ENCODE measurements at places on chromosomes 7 and 10.

GRCh38 chr10:33106767-33107166 is 148.7 kb upstream of the ITGB1 start:
- DNase-seq, result no peak

DNA sequence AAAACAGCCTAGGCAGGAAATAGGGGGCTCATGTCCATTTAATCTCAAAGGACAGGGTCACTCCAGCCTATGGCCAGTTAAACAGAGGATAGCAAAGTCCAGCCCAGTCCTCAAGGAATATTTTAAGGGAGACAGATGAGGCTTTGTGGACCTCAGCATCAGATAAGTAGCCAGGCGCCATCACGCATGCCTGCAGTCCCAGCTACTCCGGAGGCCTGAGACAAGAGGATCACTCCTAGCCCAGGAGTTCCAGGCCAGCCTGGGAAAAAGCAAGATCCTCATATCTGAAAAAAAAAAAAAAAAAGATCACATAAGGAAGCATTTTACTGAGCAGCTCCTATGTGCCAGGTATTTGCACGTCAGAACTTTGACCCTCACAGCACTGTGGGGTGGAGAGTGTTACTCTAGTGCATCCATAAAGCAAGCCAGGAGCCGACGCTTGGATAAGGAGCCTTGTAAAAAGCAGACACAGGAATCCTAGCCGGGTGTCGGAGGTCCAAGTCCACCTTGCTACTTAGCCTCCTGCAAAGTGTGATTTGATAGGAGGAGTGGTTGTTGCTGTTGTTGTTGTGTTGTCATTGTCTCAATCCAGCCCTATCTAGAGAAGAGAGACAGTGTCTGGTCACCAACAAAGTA is 61.8 kb upstream of the DOCK1 start:
- no peak for DNase-seq

DNA sequence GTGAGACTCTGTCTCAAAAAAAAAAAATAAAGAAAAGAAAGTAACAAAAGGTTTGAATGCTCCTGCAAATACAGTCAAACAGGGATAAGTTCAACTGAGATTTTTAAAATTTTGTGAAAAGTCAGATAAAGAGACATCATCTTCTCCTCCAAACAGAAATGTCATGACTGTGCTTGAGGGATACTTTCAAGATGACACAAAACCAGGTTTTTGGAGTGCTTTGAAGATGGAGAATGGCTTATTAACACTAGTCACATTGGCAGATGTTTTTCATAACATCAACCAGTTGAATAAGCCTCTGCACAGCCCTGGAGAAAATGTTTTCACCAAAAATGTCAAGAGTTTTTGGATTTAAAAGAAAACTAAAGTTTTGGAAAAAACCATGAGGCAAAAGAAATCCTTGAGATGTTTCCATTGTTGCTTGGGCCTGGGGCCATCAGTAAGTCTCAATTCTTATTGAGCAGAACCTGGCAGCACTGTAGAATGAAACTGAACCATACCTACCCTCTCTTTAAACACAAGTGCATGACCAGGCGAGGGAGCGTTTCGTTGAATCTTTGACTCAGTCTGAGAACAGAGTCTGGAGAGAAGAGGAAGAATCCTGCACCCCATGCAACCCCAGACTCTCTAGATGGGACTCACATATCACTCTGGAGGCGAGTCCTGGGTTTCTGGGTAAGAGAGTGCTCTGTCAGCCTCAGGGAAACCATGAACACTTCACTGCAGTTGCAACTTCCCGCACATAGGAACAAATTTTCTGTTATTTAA is 37.4 kb upstream of the PRKCQ start:
- no peak for DNase-seq

GRCh38 chr10:62843600-62843999 is 27.4 kb upstream of the EGR2 start:
- no peak for DNase-seq

DNA sequence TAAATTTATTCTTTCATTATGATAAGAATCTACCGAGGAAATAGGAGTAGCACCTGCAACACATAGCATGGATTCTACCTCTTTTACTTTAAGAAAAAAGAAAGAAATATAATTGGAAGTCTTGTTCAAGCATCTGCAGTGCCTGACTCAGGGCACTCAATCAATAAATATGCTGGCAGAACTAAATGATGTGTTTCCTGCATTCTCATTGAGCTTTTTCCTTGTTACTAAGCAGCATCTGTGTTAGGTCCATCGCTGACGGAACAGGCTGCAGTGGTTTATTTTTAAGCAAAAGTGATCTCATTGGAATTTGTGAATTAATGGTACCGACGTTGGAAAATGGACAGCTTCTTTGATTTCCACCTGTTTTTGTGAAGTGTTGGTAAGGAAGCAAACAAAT is 417.5 kb downstream of the DPP6 start:
- DNase-seq, result no peak

DNA sequence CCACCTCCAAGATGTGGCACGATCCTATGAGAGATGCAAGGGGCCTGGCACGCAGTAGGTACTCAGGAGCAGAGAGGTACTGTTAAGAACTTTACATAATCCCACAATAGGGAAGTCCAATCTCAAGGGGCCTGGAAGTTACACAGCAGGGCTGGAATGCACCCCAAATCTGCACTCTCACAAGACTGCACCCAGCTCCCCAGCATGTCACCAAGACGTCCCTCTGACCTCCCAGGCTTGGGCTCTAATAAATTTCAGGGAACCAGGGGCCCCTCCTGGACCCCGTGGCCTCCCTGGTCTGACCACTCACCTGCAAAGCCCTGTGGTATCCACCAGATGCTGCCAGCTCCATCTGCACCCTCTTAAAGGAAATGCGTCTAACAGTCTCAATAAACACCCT is 94.9 kb downstream of the OAT start:
- no peak for DNase-seq

GRCh38 chr10:28774051-28774995 is 97.0 kb downstream of the BAMBI start:
- no peak for DNase-seq

DNA sequence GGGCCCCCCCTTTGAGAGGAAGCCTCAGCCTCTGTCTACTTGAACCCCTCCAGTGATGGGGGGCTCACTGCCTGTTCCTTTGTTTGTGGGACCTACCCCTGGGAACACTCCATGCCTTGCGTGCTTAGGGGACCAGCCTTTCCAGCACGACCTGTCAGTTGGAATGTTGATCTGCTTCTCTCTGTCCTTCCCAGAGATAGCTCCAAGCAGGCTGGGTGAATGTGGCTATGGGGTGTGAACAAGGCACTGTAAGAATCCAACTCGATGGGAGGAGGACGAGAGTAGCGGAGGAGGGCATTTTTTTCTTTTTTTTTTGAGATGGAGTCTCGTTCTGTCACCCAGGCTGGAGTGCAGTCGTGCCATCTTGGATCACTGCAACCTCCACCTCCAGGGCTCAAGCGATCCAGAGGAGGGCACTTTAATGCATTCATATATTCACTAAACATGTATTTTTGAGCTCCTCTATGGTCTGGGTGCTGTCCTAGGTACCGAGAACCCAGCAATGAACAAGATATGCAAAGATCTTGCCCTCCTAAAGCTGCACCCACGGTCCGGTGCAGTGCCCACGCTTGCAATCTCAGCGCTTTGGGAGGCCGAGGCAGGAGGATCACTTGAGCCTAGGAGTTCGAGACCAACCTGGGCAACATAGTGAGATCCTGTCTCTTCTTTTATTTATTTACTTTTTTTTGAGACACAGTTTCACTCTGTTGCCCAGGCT is 8.5 kb downstream of the CLIP2 start:
- no peak for DNase-seq

DNA sequence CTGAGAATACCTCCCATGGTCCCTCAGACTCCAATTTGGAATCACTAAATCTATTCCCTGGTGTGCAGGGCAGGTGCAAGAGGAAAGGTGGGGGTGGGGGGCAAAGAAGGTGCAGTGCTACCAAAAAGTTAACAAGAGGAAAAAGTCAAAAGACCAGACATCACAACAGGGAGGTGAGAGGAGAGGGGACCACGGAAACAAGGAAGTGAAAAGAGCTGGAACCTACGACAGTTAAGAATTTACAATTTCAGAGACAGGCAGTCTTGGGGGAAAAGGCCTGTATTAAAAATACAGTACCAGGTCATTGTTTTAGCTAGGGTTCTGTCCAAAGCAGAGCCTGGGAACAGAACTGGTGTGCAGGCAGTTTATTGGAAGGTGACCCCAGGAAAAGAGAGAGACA is 14.6 kb downstream of the ITGB1 start:
- DNase-seq, result no peak

DNA sequence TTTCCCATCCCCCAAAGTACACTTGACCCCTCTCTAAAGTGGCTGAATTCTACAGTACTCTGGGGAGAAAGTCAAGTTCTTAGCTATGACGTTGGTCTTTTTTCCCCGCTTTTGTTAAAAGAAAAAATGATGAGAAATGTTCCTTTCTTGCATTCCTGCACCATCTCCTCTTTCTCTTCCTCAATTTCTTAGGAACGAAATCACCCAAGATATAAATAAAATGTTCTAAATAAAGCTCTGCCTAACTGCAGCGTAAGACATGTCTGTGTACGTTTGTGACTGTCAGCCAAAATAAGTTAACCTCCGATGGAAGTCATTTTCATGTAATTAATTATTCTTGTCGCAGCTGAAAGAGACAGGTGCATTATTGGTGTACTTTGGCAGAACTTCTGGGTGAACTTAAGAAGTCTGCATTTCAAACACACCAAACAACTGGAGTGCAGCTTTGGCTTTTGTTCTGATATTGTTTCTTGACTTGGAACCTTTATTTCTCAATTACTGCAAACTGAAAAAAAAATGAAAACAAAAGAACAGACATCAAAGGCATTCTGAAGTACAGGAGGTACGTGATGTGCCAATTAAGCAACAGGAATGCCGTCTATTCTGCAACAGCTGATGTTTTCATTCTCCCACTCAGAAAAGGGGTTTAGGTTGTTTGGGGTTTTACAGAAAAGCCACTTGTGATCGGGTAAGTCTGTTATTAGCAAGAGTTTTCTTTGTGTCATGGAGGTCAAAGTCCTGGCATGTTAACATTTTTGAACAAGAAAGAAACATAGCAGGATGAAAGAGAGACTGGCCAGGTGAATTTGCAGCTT is 82.4 kb upstream of the SDK1 start:
- DNase-seq, result no peak

DNA sequence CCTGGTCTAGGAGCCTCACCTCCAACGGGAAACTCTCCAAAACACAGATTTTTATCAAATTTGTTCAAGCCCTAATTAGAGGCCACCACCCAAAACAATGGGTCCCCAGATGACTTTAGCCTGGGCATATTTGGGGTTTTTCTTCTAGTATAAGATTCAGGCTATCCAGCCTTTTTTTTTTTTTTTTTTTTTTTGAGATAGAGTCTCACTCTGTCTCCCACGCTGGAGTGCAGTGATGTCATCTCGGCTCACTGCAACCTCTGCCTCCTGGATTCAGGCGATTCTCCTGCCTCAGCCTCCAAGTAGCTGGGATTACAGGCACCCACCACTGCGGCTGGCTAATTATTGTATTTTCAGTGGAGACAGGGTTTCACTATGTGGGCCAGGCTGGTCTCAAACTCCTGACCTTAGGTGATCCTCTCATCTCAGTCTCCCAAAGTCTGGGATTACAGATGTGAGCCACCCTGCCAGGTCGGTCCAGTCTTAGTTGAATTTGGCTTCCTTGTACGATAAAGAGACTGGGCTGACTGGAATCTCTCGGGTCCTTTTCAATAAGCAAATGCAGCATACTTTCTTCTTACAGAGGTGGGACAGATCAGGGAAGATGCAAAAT is 91.4 kb upstream of the KLF6 start:
- no peak for DNase-seq

DNA sequence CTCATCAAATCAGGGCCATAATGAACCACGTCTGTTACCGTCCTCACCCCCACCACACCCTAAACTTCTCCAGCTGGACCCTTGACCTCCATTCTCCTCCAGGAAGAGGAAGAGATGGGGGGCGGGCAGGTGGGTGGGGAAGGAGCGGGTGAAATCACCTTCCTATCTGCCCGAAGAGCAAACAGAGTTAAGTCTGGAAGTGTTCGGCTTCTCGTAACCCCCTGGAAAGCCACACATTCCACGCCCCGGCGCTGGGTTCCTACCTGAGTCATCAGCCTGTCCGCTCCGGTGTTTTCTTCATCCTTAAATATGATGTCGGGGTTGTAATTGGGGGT is 736 bp downstream of the SHH start:
- DNase-seq, result no peak

DNA sequence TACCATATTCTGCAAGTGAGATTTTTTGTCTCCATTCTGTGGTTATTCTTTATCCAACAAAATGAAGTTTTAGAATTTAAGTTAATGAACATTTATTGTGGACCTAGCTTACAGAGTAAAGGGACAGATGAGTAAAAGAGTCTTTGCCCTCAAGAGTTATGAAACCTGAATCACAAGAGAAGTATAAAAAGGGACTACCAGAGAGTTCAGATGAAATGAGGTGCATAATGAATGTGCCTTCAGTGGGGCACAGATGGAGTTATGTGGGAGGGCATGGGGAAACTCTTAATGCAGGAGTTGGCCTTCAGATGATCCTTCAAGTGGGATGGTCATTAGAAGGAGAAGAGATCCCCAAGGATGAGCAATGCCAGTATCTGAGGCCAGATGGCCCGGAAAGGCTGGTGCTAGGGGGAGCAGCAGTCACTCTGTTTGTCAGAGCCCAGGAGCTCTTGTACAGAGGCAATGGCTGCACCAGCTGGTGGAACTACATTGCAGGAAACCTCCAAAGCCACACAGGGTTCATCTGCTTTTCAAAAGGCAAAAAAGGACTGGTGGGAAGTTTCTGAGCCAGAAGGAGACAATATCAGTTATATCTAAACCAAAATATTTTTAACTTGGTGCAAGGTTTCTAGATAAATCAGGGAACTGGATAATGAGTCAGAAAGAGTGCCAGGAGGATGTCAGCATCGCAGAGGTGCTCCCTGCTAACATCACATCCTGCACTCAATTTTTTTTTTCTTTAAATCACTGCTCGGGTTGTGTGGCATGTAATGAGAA is 162.0 kb downstream of the KLF6 start:
- DNase-seq, result no peak

GRCh38 chr10:98636921-98637329 is 190.2 kb upstream of the HPS1 start:
- DNase-seq, result no peak

DNA sequence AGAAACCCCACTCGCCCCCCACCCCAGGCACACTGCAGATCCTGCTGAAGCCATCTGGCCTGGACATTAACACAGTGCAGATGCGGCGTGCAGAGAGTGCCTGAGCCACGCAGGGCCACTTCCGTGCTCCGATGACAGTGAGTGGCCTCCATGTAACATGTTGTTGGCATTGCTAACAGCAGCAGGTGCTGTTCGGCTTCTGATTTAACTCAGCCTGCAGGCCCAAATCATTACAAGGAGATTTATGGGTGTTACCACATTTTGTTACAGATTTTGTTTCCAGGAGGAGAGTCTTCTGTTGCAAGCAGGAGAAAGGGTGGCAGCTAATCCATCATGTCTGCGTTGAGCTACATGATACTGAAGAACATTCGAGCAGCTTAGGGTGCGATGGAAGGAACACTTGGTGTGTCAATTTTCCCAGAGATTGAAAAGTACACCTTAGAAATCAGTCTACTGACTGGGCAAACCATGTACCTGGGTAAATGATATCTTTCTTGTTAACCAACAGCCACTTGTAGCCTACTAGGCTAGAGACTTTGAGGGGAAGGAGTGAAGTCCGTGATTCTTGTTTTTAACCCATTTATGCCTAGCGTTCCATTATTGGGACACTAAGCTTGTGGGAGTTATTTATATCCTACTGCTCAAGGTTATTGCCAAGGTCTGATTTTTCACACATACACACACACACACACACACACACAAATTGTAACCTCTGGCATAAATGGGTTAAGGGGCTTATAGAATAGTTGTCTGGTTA is 90.0 kb downstream of the JCAD start:
- no peak for DNase-seq

GRCh38 chr10:130300608-130301020 is 164.4 kb downstream of the GLRX3 start:
- DNase-seq, result no peak

- DNase-seq, result no peak
These were observed 54.3 kb downstream of the LRRC18 start for GRCh38 chr10:48885376-48885775.
